Right renal pelvis (tissue), 4 donors: ENCODE measurements at places on chromosomes 12 and 14. TPM values are rescaled to one million over a fixed set of nuclear protein-coding genes. Genes with fewer than 3 reads are reported as not detected.

Gene ACACB
- polyA plus RNA-seq, result 14.8 TPM

DNA sequence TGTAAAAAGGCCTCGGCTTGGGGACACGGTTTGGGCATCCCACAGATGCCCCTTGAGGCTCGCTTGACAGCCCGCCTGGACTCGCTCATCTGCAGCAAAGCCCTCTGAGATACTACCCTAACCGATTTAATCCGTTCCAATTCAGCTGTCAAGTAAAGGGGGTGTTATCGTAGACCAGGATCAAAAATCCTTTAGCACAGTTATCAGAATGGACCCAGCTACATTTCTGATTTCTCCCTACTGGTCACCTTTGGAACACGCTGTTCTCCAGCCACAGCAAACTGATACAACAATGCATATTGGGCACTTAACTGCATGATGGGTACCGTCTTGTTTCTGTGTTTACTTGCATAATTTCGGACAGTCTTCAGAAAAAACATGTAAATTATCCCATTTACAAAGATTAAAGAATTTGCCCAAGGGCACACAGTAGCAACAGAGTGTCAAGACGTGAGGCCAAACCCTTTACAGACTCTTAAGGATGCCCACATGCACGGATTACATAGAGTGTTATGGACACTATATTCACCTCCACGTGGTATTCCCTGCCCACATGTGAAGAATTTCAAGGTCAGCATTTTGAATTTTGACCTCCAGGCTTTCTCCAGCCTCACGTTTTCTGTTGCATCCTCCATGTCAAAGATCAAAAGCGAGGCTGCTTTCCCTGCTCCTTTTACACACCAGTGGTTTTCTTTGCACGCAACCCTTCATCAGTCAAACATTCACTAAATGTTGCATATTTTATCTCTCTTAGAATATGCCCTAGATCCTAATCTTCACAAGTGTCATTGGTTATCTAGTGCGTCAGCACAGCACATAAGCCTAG lies 3.2 kb upstream of the DUSP6 start:
- DNase-seq, result no peak

DNA sequence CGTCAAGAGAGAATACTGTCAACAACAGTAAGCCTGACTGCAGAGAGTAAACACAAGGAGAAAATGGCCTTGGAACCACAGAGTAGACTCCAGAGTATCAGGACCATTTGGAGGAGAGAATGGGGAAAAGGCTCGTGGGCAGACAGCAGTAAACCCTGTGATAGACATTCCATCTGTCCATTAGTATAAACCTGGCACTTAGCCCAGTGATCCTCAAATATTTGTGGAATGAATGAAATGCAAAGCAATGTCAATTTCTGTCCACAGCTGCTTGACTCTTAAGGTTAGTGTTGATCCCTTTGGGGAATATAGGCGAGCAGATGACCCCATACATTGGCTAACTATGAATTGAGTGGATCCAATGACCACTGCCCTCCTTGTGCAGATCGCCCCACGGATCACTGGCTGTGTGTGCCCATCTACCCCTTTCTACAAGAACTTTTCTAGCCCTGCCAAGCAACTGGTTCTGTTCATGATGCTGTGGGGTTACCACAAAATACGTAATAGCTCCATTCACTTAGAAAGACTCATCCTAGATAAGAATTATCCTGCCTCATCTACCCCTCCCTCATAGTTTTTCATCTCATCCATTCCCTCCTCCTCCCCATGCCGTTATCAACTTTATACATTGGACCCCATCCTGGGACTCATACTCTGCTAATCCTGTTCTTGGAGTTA lies 846.8 kb downstream of the NRXN3 start:
- no peak for DNase-seq

DNA sequence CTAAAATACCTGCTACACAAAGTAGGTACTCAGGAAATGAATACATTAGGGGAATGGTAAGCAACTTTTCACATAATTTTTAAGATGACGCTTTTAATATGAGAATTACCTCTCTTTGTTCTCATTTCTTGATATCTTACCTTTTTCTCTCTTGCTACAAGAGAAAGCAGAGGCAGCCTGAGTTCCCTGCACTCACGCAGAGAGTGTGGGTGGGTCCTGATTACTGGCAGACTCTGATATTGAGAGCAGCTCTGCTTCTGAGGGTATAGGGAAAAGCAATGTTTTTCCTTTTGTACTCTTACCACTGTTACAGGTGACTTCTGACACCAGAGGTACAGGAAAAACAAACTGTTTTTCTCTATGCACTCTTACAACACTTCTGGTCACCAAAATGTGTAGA lies 420.2 kb upstream of the TMTC1 start:
- DNase-seq, result no peak
